Activated naive CD4-positive, alpha-beta T cell treated with anti-CD3 and anti-CD28 coated beads, Interleukin-2, amount 50 U/mL, for 72 hours (primary cell): ENCODE measurements at places on chromosomes 5 and 9. TPM values are rescaled to one million over a fixed set of nuclear protein-coding genes. Genes with fewer than 3 reads are reported as not detected.

DNA sequence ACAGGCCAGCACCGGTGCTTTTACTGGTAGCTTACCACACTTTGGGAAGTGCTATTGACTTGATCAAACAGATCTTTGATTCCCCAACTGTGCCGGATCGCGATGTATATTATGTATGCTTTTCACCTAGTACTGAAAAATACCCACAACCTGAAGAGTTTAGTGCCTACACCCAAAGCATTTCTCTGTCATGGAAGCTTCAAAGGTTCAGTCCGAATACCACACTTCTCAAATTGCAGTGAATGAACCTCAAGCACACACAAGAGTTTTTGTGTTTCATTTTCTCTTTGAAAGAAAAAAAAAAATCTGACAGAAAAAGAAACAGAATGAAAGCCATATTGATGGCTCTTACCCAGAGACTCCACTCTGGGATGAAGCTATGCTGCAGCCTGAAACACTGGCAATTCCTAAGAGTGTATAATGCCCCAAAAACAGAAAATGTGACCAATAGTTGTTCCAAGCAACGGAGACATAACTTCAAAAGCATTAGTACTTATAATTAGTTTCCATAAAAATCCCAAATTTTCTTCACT lies 100.9 kb downstream of the EBF1 start:
- DNase-seq, result no peak

DNA sequence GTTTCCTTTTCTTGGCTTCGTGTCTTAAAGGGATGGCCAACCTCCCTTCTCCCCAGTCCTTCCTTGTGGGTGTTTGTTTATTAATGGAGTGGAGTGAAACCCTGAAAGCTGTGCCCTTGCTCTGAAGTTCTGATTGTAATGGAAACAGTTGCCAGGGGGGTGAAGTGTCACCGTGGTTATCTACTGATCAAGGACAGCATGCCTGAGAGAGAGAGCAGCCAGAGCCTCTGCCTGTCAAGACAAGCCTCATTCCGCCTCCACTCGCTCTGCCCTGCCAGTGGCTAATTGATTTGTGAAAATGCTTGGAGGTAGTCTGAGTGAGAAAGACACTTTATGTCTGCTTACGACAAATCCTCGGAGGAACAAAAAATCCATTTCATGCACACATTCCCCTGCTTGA lies 143.7 kb upstream of the SLC30A5 start:
- DNase-seq, result no peak

DNA sequence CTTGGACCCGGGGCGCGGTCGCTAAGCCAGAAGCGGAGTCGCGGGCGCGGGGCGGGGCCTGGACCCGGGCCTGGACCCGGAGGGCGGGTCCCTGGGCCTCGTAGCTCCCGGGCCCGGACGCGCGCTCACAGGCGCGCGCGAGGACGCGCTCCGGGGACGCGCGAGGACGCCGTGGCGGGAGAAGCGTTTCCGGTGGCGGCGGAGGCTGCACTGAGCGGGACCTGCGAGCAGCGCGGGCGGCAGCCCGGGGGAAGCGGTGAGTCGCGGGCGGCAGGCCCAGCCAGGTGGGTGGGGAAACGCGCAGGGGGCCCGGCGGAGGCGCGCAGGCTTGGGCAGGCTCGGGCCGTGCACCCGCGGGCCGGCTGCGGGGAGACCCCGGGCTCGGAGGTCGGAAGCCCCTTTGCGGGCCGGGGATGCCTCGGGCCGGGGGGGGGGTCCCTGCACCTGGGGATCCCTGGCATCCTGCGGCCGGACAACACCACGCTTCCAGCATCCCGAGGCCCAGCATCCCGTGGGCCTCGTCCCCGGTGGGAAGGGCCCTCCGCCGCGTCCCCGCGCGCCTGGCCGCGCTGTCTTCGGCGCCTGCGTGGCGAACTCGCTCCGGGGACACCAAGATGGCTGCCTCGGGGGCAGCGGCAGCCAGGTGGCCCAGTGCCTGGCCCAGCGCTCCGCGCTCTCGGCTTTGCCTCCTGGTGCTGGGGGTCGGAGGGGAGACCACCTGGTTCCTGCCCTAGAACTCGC lies at the start of gene SFXN1:
Gene SFXN1 (plus strand): TSS at position 177 of the 741 bp plus-strand sequence. CDS start 13,544 bp downstream, outside the sequence.
- DNase-seq, result peak; percentile 87

DNA sequence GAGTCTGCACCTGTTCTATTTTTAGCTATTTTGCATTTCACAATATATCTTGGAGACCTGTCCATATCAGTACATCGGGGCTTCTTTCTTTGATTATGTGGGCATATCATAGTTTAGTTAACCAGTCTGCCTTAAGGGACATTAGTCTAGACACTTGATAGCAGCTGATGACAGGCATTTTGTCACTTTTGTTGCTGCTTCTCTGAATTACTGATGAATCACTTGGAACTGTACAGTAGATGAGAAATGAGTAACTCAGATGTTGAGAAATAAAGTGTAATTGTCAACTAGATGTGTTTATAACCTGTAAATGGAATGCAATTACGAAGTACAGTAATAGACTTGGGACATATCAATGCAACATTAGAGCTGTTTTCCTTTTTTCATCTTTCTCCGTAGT lies 7.1 kb downstream of the ZFP2 start:
- DNase-seq, result no peak

GRCh38 chr9:131610231-131610761 lies 65.0 kb downstream of the PRRT1B start:
- DNase-seq, result no peak

DNA sequence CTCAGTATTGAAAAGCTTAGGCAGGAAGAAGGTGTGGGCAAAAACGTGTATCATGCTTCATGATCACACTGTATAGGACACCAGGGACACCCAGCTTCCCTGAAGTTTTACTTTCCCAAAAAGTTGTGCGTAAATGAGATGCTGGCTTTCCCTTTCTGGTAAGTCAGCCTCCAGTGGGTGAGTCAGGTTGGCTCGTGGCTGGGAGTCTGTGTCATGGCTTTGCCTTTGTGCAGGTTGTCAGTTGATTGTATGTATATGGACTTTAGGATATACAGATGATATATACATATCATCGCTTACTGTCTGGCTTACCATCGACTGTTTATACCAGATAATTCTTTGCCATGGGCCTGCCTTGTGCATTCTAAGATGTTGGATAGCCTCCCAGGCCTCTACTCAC lies 34.2 kb downstream of the ADRB2 start:
- no peak for DNase-seq

- peak; percentile 51 for DNase-seq
Observed at GRCh38 chr9:126516936-126517832, 96.5 kb upstream of the LMX1B start.

GRCh38 chr9:2043243-2043642 lies 28.1 kb downstream of the SMARCA2 start:
- no peak for DNase-seq

DNA sequence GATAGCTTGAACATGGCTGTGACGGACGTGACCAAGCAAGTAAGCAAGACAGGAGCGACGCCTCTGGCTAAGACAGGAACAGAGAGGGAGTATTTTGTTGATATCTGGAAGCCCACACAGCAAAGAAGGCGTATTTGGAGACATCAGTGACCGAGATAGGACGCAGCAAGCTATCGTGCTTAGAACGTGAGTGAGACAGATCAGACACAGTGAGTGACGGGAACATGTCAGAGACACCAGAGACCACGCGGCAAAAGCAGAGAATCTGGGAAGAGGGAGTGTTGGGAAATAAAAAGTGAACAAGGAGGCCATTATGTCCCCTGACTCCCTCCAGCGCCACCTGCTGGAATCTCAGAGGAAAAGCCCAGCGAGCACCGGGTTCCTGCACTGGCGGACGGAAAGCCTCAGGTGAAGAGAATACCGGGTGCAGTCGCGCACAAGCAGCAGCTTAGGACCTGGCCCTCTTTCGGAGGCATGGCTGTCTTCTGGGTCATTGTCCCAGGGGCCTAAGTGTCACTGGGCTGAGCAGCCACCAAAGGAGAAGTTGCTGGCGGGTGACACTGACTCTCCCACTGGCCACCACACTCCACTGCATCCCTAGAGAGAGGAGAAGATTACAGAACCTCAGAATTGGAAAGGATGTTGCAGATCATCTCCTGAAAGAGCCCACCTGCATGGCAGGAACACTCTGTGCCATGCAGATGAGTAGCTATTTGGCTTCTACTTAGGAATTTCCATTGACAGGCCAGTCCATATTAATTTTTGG lies 99.1 kb downstream of the FBXO38 start:
- peak; percentile 75 for DNase-seq

- no peak for DNase-seq
Observed at GRCh38 chr5:102622262-102622661, 123.5 kb upstream of the SLCO6A1 start.

DNA sequence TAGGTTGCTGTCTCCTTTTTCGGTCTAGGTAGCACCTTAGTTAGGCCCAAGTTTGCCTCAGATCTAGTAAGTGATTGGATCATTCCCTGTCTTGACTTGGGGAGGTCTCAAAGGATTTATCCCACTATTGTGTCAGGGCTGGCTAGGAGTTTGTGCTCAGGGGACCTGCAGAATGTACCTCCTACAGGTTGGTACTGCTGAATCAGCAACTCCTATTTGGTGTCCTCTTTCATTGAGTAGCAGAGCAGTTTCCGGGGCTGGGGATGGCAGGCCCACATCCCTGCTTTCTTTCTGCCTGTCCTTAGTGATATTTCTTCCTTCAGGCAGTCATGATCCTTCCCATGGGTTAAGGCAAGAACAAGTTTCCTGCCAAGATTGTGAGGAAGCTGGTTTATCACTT lies 192.9 kb upstream of the CCNH start:
- DNase-seq, result no peak

GRCh38 chr5:146574713-146575112 lies 58.7 kb upstream of the GPR151 start:
- DNase-seq, result no peak

DNA sequence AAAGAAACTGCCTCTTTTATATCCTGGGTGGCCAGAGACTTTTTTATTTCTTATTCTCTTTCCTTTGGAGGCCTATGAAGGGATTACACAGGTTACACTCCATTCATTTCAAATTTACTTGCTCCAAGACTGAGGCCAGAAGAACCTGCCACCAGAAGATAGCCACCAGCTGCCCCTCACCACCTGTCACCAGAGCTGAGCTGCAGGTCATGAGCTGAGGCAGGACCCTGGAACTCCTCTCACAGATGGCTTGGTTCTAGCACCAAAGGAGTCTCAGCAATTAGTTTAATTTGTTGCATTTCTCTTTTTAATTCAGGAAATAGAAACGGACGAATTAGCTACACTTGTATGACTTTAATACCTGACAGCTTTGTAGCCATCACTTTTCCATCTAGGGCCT lies 313.9 kb downstream of the SPOCK1 start:
- no peak for DNase-seq

DNA sequence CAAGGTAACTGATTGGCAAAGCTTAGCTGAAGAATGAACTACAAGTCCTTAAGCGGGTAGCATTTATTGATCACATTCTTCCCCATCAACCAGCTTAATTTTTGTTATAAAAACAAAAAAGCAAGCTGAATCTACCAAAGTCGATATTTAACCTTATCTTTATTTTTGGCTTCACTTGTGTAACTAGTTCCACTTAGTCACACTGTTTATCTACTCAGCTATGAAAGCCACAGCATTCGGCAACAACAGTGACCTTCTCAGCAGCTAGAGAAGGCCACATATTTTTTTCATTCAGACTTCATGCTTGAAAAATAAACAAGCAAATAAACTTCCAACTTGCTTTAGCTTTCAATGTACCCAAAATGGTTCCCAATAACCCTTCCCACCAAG lies 69.4 kb downstream of the KLHL3 start:
- DNase-seq, result no peak

DNA sequence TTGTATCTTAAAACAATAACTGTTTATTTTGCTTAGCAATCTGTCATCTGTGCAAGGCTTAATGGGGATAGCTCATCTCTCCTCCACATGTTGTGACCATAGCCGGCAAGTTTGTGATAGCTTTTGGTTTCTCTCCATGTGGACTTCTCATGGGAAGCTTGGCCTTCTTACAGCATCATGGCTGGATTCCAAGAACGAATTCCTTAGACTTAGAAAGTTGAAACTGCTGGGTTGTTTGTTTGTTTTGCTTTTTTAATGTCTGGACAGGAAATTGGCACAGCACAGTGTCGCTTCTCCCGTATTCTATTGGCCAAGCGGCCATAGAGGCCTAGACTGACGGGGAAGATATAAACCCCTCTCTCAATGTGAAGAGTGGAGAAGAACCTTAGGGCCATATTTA lies 61.0 kb upstream of the PRDM9 start:
- DNase-seq, result no peak

GRCh38 chr5:9126490-9126889 lies 419.4 kb downstream of the SEMA5A start:
- DNase-seq, result no peak

- DNase-seq, result no peak
Observed at GRCh38 chr5:62043289-62044280, 262.4 kb upstream of the KIF2A start.

DNA sequence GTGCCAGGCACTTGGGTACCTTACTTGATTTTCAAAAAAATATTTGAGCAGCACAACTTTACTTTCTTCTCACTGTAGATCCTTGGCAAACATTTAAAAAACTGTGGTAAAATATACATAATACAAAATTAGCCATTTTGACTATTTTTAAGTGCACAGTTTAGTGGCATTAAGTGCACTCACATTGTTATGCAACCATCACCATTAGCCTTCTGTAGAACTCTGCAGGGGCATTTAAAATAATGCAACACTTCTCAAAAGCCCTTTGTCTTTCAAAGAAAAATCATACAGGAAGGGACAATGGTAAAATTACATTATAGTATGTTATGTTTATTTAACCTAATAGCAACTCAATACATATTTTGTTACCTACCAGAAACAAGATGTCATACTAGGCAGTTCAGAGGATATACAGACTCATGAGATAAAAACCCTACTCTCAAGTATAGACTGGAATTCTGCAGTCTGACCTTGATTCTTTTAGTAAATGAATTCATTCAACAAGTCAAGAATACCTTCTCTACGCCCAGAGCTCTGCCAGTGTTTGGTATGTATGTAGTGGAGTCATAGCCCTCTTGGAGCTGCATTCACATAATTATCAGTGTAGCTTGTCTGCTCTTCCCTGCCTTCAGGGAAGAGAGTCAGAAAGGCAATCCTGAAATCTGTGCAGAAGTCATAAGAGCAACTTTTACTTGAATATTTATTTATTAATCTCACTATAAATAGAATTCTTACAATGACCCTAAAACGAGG lies 74.0 kb upstream of the ARRDC3 start:
- no peak for DNase-seq

TTC23L gene
- total RNA-seq, result 0.32 TPM

INSL4 gene
- total RNA-seq, result not detected

C9orf152 gene
- total RNA-seq, result not detected

SLC34A3 gene
- total RNA-seq, result not detected

CTNNAL1 gene
- total RNA-seq, result 32.7 TPM

ZDHHC11 gene
- 3.4 TPM for total RNA-seq
